ENCODE measurements at places on chromosomes 4 and X.

GRCh38 chr4:157459785-157460184 lies 239.3 kb downstream of the GRIA2 start:
- no peak for DNase-seq

DNA sequence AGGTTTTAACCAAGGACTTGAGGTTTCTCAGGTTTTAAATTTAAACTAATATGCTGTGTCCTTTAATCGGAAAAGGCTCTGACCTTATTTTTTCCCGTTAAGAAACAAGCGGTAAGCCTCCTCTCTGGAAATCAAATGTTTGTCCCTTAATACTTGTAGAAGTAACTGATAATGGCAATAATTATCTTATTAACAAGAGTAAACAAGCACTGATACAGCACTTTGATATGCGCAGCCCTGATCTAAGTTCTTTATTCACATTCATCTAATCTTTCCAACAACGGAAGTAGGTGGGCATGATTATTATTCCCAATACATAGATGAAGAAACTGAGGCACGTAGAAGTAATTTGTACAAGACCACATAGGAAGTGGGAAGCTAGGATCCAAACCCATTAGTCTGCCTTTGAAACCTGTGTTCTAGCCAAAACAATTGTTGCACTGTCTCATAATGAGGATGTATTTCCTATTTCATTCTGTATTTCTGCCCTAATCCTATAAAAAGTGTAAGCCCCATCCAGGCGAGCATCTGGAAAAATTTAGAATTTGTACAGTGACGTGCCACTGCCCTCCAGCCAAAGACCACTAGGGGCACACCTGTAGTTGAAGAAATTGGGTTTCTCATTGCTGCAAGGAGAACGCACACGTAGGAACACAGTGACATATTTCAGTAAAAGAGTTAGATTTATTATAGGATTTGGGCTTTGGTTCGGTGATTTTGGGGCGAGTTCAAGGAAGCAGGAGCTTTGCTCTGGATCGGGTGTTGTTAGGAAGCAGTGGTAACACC lies 606 bp downstream of the CXorf58 start:
- DNase-seq = no peak

DNA sequence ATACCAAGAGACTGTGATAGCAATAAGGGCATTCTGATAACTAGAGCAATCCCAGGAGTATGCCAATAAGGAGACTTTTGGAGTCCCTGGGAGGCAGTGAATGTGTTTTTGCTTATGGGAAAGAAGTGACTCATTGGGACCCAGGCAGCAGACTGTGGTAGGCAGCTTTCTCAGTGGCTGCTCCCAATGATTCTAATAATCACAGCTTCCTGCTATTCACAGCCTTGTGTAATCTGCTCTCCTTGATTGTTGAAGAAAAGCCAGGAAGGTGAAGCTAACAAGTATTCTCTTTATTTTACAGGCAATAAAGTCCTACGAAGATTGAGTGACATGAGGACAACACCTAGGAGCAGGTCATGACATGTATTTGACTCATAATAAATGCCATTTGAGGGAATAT lies 70.3 kb upstream of the DDX60 start:
- DNase-seq = no peak

- no peak for DNase-seq
Measured at GRCh38 chrX:129665916-129666644, 11.3 kb upstream of the APLN start.

DNA sequence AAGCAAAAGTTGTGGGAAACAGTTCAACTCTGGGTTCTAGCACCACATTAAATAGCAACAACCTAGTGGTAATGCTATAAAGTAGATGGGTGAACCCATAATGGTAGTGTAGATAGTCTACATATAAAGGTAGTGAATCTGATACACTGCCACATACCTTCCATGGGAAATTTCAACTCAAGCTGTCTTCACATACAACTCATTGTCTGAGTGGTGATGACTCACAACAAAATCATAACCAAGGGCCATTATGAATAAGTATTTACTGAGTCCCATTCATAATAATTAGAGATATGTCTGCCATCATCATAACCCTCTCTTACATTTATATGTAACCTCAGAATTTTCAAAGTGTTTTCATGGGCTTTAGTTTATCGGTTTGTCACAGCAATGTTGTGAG lies 34.8 kb downstream of the EGF start:
- DNase-seq = no peak

DNA sequence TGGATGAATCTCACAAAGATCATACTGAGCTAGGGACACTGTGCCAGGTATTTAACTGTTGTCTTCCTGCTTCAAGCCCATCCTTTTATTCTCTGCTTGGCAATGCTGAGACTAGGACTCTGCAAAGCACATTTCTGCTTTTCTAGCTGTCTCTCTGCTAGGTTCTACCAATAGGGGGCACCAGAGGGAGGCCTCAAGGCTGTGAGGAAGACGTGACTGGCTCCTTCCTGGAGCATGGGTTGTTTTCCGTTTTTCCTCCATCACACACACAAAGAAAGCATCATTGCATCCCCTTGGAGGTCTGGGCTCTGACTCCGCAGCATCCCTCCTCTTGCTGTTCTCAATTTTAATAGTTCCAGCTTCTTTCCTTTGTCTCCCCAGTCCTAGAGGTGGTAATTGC lies 10.9 kb upstream of the DCTD start:
- DNase-seq = no peak

DNA sequence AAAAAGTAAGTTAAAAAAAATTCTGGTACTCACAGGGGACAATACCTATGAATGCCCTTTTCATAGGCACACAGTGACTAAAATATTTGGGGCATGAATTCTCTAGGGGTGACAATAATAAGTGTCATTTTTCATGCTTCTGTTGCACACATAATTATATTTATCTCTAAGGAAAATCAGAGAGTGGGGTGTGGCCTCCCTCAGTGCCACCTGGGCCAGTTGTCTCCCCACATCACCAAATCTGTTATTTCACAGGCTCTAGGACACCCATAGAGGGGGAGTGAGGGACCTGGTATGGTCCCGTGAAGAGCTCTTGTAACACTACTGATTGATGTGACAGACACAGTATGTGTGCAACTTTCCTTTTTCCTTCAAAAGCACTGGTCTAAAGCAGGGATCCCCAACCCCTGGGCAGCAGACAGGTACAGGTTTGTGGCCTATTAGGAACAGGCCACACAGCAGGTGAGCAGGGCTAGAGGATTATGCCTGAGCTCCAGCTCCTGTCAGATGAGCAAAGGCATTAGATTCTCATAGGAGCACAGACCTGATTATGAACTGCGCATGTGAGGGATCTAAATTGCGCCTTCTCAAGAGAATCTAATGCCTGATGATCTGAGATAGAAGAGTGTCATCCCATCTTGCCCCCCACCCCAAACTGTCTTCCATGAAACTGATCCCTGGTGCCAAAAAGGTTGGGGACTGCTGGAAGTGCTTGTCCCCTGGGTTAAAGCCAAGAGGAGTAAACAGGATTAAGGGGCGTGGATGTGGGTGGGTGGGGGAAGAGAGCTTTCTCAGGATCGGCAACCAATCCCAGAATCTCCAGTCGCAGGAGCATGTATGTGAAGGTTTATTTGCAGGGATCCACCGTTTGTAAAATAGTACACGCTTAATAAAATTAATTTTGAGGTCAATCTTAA lies 856 bp downstream of the SLC9B1 start:
- no peak for DNase-seq

DNA sequence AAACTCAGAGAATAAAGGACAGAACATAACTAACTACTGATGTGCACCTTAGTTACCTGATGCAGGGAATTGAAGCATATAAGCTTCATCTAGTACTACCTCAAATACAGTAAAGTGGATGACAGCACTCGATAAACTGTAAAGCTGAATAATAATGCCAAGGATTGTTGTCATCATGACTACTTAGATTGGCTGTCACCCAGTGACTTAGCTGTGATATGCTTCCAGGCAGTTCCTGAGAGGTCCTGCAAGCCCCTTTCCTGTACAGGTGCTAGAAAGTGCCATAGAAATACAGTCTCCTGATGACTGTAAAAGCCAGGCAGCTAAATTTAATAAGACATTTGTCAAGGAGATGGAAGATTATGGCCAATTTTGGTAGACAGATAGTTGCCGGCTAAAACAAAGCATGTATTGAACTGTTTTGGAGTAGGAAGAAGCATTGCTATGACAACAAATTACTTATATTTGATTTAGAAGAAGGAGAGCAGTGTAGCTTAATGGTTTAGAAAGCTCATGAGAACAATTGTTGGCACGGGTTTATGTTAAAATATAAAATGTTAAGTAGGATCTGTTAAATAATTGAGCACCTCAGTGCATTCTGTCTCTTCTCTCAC lies 29.7 kb downstream of the TMEM164 start:
- DNase-seq = no peak

DNA sequence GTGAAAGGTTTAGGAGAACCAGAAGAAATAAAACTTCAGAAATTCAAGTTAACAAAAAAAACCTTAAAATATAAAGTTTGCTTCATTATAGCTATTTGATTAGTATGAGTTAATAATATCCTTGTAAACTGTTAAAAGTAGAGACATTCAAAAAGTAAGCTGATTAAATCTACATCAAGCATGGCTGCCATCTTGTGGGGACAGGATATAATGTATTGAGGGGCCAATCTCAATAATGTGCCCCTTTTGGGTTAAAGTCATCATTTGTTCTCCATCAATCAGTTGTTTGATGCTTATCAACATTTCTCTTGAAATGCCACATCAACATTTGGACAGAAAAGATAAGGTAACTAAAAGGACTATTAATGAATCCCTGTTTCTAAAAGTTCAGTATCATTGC lies 4.6 kb upstream of the GRID2 start:
- DNase-seq = no peak

Data from stimulated activated naive CD4-positive, alpha-beta T cell treated with Interleukin-2 at 50 U/mL for 16 hours (primary cell).